ENCODE measurements at places on chromosomes 2 and 18. TPM values are rescaled to one million over a fixed set of nuclear protein-coding genes. Genes with fewer than 3 reads are reported as not detected.
A peak's percentile ranks its signal among the peaks of the same experiment; 100 is the strongest.

DNA sequence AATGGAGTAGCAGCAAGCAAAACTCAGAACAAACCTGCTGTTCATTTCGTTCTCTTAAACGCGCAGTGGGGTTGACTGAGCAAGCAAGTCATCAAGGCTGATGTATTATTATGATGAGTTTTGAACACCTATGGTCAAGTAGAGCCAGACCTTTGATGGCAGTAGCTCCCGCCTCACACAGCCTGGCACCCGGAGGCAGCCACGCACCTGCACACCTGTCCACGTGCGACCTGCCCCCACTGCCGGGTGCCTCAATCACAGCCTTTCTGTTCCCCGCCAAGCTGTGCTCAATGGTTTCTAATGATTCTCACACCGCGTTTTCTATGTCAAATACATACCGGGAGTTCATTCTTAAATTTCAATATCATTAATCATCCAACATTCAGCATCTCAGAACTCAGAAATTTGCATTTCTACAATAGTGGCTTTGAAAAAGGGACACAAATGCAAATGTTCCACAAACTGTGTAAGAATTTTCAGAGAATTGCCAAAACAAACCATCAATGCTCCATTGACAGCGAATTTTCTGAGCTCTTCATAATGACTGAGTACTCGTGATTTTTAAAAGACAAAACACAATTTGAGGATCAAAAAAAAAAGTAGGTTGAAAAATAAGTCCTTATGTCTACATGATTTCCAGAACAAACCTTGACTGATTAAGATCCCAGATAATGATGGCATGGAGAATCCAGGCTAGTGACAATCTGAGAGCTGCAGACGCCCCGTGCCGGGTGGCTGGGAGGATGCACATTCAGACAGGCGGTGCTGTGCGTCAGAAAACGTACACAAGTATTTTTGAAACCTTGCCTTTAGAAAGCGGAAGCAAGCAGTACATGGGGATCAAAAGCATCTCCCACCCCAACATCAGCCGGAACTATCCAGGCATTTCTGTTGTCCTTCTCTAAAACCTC, 56.6 kb downstream of the HDAC4 start:
- H3K27me3 ChIP-seq = no peaks in the 10 kb centered on the region
- no peak for DNase-seq
- H3K27ac ChIP-seq = no peak overlapping the region
- H3K36me3 ChIP-seq = no peaks in the 10 kb centered on the region
- H3K4me1 ChIP-seq = no peaks in the 10 kb centered on the region

- H3K4me3 ChIP-seq = peak overlapping the region; percentile 38
- DNase-seq = peak; percentile 90
- H3K27ac ChIP-seq = no peak overlapping the region
- H3K27me3 ChIP-seq = no peaks in the 10 kb centered on the region
- H3K4me1 ChIP-seq = no peaks in the 10 kb centered on the region
These were observed 22.4 kb upstream of the TOGARAM2 start for GRCh38 chr2:28958689-28959088.

- H3K27ac ChIP-seq = peak overlapping the region; percentile 40
- H3K4me1 ChIP-seq = peaks cover 49% of the 10 kb centered on the region
- no peak overlapping the region for H3K4me3 ChIP-seq
- H3K27me3 ChIP-seq = no peaks in the 10 kb centered on the region
These were observed 178.0 kb downstream of the MCFD2 start for GRCh38 chr2:46737577-46737976.

Gene CNDP1
- not detected for total RNA-seq

- H3K4me3 ChIP-seq = no peak overlapping the region
- peaks cover 19% of the 10 kb centered on the region for H3K27me3 ChIP-seq
- no peak overlapping the region for H3K27ac ChIP-seq
- DNase-seq = peak; percentile 75
These were observed 96.3 kb downstream of the FAM210A start for GRCh38 chr18:13629841-13630715.

Gene TSPYL6
- not detected for total RNA-seq

Gene BUB1
- total RNA-seq = 16.3 TPM

DNA sequence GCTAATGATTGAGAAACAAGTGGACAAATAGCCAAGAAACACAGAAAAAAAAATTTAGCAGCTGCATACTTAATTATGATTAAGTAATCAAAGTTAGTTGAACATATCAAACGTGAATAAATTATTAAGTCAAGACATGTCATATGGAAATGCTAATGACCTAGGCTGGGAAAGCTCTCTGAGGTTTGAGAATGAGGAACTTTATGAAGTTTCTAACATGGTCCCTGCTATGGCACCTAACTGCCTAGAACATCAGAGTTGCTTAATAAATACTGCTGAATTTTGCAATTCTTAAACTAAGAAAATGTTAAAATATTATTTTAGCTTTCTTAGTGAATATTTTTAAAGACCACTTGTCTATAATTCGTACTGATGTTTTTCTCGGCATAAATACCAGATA, 99.8 kb downstream of the AFF3 start:
- H3K4me1 ChIP-seq = no peaks in the 10 kb centered on the region
- H3K36me3 ChIP-seq = no peaks in the 10 kb centered on the region
- DNase-seq = no peak
- no peak overlapping the region for H3K4me3 ChIP-seq
- H3K27ac ChIP-seq = no peak overlapping the region
- peaks cover 5% of the 10 kb centered on the region for H3K27me3 ChIP-seq

GRCh38 chr18:50446629-50447028, 71.8 kb downstream of the SKA1 start:
- no peaks in the 10 kb centered on the region for H3K36me3 ChIP-seq
- no peak overlapping the region for H3K4me3 ChIP-seq
- no peaks in the 10 kb centered on the region for H3K27me3 ChIP-seq
- H3K4me1 ChIP-seq = no peaks in the 10 kb centered on the region

GRCh38 chr2:41879235-41879916, 168.4 kb upstream of the PKDCC start:
- no peak overlapping the region for H3K4me3 ChIP-seq

GRCh38 chr2:38074058-38074763, 1.7 kb downstream of the CYP1B1 start:
- no peak for DNase-seq
- H3K4me3 ChIP-seq = peak overlapping the region; percentile 73
- H3K4me1 ChIP-seq = peaks cover 7% of the 10 kb centered on the region
- no peaks in the 10 kb centered on the region for H3K27me3 ChIP-seq
- peaks cover 4% of the 10 kb centered on the region for H3K36me3 ChIP-seq

Gene SFT2D3
- total RNA-seq = 9.4 TPM

Gene PPP1R7
- total RNA-seq = 44.6 TPM

Gene SCN3A
- 0.11 TPM for total RNA-seq

DNA sequence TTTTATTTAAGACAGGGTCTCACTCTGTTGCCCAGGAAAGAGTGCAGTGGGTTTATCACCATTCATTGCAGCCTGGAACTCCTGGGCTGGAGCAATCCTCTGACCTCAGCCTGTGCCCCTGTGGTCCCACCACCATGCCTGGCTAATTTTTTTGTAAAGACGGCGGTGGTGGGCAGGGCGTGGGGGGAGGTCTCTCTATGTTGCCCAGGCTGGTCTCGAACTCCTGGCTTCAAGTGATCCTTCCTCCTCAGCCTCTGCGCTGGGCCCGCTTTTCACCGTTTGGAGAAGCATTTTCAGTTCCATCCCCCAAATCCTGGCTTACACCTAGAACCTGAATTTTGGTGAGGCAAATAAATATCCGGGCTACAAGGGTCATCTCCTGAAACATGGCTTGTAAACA, 1.4 kb upstream of the ATP5F1A start:
- no peak overlapping the region for H3K4me3 ChIP-seq
- peaks cover 10% of the 10 kb centered on the region for H3K4me1 ChIP-seq
- no peak overlapping the region for H3K27ac ChIP-seq
- no peaks in the 10 kb centered on the region for H3K27me3 ChIP-seq

Measured in GM23248 (cell line).